ENCODE measurements at places on chromosomes 1 and 21.

DNA sequence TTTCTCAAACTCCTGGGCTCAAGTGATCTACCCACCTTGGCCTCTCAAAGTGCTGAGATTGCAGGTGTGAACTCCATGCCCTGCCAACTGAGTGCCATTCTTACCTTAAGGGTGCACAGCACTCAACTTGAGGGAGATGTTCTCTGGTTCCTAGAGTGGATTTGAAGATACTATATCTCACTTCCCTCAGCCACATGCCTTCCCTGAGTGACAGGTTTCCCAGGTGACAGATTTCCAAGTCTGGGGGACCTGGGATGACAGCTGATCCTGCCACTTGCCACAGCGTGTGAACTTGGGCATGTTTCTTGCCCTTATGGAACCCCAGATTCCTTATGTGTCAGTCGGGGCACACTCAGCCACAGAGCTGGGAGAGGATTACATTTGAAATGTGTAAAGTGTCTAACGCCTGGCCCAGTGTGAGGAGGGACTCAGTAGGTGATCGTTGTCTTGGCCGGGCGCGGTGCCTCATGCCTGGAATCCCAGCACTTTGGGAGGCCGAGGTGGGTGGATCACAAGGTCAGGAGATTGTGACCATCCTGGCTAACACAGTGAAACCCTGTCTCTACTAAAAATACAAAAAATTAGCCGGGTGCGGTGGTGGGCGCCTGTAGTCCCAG, 29.6 kb upstream of the BTG2 start:
- DNase-seq = no peak

DNA sequence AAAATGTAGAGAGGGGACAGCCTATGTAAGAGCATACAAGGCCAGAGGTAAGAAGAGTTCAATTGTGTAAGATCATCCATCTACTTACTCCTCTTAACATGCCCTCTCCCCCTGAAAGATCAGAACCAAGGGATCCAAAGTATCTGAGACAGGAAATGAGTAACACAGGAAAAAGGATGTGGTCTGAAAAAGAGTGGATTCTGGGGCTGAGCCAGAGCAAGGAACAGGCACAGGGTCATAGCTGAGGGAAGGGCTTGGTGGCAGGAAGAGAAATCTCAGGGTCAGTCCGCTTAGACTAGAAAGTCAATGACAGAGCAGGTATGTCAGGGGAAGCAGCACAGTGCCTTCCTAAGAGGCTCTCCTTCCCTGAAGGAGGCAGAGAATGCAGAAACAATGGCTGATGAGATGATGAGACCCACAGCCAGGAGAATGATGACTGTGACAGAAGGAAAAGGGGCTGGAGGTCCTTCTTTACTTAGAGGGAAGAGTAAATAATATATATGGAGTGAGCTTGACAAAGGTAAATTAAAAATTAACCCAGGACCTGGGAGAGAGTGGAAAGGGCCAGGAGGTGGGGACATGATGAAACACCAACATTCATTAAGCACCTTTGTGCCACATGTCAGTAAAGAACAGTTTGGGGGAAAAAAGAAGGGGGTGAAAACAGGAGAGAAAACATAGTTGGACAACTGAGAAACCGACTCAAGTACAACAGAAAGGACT, 26.2 kb upstream of the A3GALT2 start:
- DNase-seq = no peak

DNA sequence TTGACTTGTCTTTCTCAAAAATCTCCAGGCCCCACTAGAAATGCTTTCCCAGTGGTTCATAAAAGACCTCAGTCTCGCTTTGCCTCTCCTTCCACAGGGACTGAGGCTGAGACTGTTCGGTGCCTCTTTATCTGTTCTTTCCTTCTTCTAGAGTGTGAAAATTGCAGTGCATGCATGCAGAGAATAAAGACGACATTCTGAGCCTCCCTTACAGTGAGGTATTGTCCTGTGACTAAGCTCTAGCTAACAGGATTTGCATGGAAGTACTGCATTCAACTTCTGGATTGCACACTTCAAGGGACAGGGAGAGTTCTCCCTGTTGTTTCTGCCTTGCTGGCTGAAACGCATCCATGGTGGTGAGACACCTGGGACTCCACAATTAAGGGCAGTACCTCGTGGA, 69.1 kb downstream of the COLGALT2 start:
- DNase-seq = no peak

DNA sequence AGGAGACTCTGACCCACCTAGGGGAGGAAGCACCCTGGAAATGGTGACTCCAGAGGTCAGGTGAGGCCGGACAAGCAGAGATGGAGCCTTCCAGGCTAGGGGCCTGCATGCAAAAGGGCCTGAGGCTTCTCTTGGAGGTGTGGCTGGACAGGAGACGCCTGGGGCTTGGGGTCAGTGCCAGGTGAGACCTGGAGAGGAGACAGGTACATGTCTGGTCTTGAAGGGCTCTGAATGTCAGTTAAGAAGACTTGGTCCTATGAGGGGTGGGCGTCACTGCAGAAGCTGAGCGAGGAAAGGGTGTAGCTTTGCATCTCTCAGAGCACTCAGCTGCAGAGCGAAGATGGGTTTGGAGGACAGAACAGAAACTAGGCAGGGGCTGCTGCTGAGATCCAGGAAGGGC, 14.3 kb downstream of the LRP8 start:
- DNase-seq = no peak

DNA sequence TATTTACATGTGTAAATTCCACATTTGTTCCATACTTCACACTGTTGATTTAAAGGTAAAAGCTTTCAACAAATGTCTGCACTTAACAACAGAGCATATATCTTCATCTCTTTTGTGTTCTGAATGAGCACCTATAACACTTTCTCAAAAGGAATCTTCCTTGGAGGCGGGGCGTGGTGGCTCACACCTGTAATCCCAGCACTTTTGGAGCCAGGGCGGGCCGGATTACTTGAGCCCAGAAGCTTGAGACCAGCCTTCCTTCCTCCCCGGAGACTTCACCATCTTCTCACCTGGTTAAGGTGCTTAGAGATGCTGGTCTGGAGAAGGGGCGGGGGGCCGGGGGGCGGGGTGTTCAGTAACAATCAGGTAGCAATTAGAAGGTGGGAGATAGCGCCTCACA, 16.5 kb downstream of the RYR2 start:
- DNase-seq = no peak

DNA sequence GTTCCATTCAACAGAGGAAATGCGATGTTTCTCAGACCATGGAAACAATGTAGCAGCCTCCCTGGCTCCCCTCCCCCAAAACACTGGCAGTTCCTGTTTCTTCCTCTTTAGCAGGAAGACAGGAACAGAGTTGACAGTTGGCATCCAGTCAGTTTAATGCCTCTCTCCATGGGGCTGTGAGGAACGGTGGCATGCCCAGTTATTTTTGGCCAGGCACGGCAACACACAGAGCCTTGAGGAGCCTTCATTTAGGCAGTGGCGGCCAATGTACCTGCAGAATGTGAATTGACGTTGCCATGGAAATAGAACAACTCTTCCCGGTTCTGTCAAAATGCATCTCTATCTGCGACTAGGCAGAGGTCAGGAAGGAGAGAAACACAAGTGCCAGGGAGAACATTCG, 330.6 kb downstream of the DSCAM start:
- DNase-seq = no peak

DNA sequence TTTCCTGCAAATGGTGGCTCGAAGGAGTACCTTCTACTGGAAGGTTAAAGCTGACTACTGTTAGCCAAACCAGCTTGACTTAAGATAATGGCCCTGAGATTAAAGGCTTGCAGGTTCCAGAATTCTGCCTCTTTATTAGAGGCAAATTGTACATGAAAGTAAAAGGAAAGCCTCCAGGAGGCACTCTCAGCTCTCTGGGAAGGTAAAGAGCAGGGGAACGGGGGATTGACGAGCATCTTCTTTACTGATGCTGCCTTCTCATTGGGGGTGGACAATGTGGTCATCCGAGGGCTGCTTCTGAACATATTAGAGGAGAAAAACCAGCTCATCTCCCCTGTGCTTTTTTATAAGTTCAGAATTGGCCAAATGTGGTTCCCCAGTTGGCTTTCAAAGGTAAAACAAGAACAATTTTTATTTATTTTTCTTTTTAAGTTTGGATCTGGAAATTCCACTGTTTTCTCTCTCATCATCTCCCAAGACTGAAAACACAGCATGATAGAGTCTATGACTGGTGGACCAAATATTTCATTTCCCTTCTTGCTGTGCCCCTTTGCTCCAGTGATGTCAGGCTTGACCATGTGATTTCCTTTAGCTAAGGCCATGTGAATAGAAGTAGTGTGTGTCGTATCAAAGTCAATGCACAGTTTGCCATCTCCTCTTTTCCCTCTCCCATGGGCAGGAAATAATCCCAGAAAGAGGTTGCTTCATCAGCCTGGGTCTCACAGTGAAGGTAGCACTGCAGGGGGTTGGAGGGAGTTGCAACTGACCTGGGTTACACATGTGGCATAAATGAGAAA, 292.7 kb downstream of the PRDM2 start:
- DNase-seq = no peak

GRCh38 chr1:110559157-110559556, 40.2 kb upstream of the KCNA10 start:
- no peak for DNase-seq

- no peak for DNase-seq
Observed at GRCh38 chr1:31458287-31458896, 45.4 kb downstream of the SERINC2 start.

DNA sequence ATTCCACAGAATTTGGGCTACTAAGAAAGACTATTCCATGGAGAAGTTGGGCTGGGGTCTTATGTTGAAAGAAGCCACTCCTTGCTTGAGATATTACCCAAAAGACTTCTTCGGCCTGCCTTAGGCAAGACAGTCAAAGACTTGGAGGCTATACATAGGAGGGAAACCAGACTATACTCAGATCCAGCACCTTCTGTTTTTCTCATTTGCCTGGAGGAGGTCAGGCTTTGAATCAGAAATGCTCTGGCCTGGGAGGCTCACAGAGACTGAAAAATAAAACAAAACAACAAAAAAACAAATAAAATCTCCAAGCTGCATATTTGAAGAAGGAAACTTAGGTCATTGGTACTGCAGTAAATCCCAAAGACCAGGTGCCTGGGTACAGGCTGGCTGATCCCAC, 38.4 kb upstream of the EXOSC10 start:
- DNase-seq = no peak

Measured in activated naive CD4-positive, alpha-beta T cell treated with Interleukin-2 at 50 U/mL for 16 hours (primary cell).